ENCODE measurements at places on chromosomes 16 and 17.

GRCh38 chr17:77118251-77118928 lies 22.4 kb upstream of the SEC14L1 start:
- no peak for DNase-seq

DNA sequence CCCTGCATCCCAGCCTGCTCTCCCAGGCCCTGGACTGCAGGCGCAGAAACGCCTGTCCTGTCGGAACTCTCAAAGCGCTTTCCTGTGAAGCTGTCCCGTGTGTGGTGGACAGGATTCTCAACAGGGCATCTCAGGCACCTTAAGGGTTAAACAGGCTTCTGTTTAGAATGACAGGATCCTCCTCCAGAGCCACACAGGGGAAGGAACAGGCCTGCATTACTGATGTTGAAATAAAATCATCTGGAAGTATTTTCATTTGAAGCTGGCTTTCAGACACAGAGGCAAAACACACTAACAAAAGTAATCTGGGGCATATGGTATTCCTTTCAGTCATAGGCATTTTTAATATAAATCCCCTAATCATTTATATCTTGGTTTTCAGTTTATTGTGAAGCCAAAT lies 7.4 kb downstream of the HS3ST3A1 start:
- DNase-seq: no peak

DNA sequence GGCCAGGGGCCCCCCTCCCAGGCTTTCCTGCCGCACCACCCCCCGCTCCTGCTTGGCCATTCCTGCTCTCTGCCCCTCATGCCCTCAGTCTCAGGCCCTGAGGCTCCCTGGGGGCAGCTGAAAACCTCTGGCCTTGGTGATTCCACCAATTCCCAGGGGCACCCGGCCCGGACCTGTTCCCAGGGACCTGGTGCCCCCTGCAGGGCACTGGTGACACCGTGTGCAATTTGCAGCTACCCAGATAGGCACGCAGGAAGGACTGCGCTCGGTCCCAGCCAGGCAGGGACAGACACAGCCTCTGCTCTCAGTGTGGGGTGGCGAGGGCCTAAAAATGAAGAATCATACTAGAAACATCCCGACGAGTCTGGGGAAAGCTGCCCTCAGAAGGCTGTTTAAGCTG lies 13.4 kb downstream of the WFDC1 start:
- DNase-seq: no peak

GRCh38 chr17:77746896-77747554 lies 211.5 kb upstream of the TNRC6C start:
- DNase-seq: no peak
